ENCODE measurements at places on chromosomes 6 and 20. TPM values are rescaled to one million over a fixed set of nuclear protein-coding genes. Genes with fewer than 3 reads are reported as not detected.

The NMBR gene
- total RNA-seq, result not detected

The ID4 gene
- 3.0 TPM for total RNA-seq

The RING1 gene
- total RNA-seq, result 30.1 TPM

The SMLR1 gene
- not detected for total RNA-seq

The MAD2L1BP gene
- total RNA-seq, result 28.3 TPM

The MOXD1 gene
- total RNA-seq, result 3.5 TPM

The TGM2 gene
- total RNA-seq, result 473 TPM

The GPR63 gene
- 0.79 TPM for total RNA-seq

The TAGAP gene
- 2.1 TPM for total RNA-seq

The GLP1R gene
- total RNA-seq, result 11.6 TPM

The EIF2S2 gene
- 41.1 TPM for total RNA-seq

The HLA-DQA1 gene
- 4.9 TPM for total RNA-seq

The LY6G6D gene
- not detected for total RNA-seq

The RRAGD gene
- 160 TPM for total RNA-seq

The AP5S1 gene
- 10.2 TPM for total RNA-seq

The TMEM63B gene
- total RNA-seq, result 47.3 TPM

DNA sequence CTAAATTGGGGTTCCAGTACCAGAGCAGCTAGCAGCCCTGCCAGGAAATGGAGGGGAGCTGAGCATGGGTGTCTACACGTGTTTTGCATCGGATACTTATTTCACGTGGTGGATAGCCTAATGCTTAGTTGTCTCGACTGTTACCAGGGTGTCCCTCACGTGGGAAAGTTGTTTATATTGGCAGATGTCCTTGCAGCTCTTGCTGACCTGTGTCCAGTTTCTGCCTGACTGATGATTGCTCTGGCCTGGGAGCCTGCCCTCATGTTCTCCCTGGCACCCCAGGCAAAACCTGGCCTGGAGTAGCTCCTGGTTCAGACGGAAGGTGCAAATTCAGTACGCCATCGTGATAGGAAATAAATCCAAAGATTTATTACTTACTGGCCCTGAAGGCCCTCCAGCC lies 11.8 kb upstream of the FERMT1 start:
- no peak for DNase-seq

GRCh38 chr20:57106692-57107091 lies 159.7 kb downstream of the BMP7 start:
- DNase-seq, result no peak

- no peak for DNase-seq
Observed at GRCh38 chr6:56002336-56002735, 126.9 kb upstream of the BMP5 start.

DNA sequence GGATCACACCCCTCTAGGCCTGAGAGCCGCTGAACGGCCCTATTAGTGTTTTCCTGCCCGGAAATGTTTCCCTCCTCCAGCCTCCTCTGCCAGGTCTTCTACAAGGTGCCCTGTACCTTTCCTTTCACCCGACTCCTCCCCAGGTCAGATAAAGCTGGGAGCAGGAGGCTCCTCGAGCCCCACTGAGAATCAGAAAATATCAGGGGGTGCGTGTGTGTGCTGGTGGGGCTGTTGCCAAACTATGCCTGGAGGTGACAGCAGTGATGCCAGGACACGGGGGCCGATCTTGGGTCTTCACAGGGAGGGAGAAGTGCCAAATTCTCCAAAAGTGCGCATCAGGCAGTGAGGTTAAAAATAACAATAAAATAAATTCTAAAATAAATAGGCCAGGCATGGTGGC lies 222.8 kb upstream of the RREB1 start:
- no peak for DNase-seq

DNA sequence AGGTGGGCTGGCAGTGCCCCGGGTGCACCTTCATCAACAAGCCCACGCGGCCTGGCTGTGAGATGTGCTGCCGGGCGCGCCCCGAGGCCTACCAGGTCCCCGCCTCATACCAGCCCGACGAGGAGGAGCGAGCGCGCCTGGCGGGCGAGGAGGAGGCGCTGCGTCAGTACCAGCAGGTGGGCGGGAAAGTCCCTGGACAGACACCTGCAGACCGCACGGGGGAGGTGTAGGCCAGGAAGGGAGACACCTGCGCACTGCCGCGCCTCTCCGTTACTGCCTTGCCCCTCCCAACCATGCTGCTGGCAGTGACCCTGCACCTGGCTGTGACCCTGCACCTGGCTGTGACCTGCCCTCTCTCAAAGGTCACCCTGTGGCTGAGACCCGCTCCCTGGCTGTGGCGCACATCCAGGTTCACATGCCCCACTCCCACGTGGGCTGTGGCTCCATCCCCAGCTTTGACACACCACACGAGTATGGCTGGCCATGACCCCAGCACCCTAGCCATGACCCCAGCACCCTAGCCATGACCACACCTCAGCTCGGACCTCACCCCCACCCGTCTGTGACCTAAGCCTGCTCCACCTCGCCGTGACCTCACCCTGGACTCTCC lies 11.6 kb downstream of the RBCK1 start:
- DNase-seq, result no peak

GRCh38 chr20:45044084-45044573 lies 56.8 kb downstream of the KCNS1 start:
- DNase-seq, result no peak

DNA sequence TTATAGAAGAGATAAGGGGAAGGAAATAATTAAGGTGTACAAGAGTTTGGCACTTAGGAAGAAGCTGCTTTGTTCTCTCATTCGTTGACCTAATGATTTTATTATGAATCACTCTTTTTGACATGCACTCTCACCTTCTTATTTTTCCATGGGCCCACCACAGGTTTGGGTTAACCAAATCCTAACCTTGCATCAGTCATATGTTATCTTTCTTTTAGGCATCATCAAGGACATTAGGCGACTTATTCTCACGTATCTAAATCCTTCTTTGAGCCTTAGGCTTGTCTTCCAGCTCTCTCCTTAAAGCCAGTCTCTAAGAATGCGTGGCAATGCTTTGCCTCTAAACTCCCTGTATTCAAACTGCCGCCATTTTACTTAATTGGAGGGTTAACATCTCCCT lies 58.3 kb downstream of the TNFRSF21 start:
- DNase-seq, result no peak

- no peak for DNase-seq
Observed at GRCh38 chr6:132190815-132191175, 210.5 kb downstream of the MOXD1 start.

DNA sequence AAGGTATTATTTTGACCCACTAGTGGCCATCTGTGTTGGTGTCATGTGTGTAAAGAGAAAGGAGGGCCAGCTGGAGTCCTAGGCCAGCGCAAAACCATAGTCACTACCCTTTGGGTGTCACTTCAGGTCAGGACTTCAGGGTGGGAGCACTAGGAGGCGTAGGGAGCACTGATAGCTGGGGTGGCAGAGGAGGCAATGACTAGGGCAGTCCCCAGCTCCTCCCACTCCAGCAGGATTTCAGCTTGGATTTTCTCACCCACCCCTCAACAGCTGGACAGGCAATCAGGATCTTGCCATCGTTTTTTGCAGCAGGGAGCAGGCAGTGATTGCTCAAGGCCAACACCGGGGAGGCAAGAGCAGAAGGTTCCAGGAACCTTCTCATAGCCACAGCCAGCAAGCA lies 4.2 kb upstream of the HLA-DOA start:
- no peak for DNase-seq

DNA sequence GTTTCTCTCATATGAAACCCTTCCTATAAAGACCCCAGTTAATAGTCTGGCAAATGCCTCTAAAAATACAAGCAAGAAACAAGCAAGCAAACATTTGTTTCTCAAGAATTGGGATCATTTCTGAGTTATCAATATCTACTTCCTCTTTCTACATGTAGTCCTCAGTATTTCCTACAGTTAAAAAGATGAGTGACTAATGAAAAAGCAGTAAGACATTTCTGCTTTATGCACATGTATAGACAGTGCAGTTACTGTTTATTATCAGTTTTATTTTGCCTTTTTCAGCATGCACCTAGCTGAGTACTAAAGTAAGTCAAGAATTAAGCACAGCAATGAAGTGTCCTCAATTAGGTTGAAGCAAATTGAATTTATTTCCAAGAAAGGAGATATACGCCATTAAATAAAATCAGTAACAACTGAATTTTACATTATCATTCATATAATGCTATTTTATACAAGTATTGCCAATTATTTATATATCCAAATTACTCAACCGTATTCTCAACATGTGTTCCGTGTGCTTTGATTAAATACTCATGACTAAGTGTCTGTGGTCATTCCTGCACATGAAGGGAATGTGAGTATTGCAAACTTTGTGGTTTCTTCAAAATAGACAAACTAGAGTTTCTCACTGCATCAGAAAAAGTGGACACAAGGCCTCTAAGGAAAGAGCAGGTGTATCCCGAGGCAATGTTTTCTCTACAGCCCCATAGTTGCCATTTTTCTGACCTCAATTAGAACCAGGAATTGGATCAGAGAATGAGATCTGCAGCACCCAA lies 159.3 kb upstream of the MARCKS start:
- no peak for DNase-seq

- DNase-seq, result no peak
Observed at GRCh38 chr6:67345946-67346345, 1289.1 kb upstream of the ADGRB3 start.

DNA sequence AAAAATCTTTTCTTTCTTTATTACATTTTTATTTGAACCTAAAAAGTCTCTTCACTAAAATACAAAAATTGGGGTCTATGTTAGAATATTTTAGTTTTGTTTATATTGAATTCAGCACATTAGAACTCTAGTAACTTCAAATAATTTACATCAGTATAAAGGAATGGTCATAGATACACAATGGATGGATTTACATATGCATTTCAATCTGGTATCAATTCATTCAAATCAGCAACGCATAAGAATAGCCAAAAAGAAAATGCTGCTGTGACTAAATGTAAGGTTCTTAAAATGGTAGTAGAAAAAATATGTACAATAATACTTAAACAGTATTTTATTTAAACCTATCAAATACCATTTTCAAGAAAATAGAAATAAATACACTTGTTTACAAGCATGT lies 47.6 kb upstream of the MANEA start:
- no peak for DNase-seq

DNA sequence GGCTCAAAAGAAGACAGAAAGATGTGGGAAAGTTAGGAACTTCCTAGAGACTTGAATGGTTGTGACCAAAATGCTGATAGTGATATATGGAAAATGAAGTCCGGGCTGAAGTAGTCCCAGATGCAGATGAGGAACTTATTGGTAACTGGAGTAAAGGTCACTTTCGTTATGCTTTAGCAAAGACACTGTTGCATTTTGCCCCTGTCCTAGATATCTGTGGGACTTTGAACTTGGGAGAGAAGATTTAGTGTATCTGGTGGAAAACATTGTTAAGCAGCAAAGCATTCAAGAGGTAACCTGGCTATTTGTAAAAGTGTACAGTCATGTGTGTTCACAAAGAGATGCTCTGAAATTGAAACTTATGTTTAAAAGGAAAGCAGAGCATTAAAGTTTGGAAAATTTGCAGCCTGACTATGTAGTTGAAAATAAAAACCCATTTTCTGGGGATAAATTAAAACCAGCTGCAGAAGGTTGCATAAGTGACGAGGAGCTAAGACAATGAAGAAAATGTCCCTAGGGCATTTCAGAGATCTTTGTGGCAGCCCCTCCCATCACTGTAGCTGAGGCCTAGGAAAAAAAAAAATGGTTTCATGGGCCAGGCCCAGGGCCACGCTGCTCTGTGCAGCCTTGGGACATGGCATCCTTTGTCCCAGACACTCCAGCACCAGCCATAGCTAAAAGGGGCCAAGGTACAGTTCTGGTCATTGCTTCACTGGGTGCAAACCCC lies 1692.2 kb downstream of the HACE1 start:
- DNase-seq, result no peak

DNA sequence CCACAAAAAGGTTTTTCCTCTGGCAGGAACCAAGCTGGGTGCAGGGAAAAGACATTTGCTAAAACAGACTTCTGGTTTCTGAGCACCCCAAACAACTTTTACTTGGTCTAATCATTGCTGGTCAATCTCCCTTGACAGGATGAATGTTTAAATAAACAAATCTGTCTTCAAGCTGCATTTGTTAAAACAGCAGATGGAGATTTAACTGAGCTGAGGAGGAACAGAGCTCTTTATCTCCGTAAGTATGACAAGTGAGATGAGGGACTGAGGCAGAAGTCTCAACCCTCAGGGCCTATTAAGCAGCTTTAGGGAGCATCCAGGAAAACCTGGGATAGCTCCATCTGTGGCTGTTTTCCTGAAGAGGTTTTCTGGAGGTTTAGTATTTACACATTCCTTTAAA lies 40.6 kb downstream of the NINL start:
- DNase-seq, result no peak

GRCh38 chr20:60693496-60694133 lies 558.4 kb upstream of the CDH4 start:
- DNase-seq, result no peak

DNA sequence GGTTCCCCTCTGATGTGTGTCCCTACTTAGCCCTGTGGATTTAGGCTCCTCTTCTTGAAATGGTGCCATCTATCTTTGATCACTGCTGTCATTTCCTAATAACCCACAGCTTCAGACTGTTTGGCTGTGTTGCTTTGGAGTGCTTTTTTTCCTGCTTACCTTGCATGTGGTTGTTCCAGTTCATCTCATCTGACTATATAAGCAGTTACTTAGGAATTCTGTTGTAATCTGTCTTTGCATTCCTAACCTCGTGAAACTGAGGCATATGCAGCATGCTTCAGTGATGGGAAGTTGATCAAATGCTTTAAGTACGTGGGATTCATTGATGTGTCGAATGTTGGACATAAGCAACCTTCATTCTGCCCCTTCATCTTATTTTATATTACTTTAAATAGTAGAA lies 115.8 kb upstream of the FLRT3 start:
- no peak for DNase-seq

- DNase-seq, result no peak
Observed at GRCh38 chr6:38420207-38420606, 219.5 kb downstream of the BTBD9 start.

DNA sequence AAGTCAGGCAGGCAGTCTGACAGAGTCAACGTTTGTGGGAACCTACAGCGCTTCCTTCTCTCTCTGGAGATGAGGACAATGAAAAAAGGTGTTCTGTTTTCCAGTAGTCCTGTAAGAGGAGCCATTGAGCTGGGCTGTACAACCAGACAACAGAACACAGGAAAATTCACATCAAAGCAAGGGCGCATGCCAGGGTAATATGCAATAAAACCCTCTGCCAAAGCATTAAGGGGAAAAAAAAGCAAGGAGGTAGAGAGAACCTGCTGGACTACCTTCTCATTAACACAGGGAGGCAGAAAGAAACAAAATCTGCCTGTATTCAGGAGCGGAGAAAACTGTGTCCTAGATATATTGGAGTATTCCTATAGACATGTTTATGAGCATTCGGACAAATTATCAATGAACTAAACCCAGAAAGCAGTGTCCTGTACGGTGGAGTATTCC lies 1.3 kb downstream of the RNF24 start:
- no peak for DNase-seq

GRCh38 chr6:28981833-28982475 lies 23.2 kb downstream of the ZNF311 start:
- peak; percentile 74 for DNase-seq

DNA sequence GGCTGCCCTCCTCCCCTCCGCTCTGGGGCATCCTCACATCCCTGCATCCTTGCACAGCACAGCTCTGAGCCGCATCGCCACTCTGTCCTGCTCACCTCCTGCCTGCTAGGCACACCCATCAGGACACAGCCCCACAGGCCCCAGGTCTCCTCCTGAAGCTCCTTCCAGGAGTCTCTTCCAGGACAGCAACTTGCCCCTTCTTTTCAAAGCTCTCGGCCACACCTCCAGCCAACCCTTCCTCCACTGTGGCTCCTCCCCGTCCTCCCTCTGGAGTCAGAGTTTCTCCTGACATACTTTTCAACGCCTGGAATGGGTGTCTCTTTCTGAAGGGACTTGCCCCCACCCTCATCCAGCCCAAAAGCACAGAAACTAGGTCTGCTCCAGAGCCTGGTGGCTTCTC lies 77.3 kb downstream of the SLC23A2 start:
- DNase-seq, result no peak

- no peak for DNase-seq
Observed at GRCh38 chr20:46157625-46158024, 39.5 kb downstream of the CD40 start.
